ENCODE measurements at places on chromosomes 16 and 17.

GRCh38 chr16:88999457-89000206 is 22.6 kb upstream of the CBFA2T3 start:
- no peak for DNase-seq

GRCh38 chr16:15597822-15598647 is 44.9 kb downstream of the MARF1 start:
- DNase-seq: no peak

- DNase-seq: no peak
These were observed 16.2 kb upstream of the ASGR2 start for GRCh38 chr17:7130621-7131422.

- DNase-seq: no peak
These were observed 27.5 kb downstream of the TOM1L2 start for GRCh38 chr17:17944743-17945142.

- no peak for DNase-seq
These were observed 986 bp downstream of the FA2H start for GRCh38 chr16:74773446-74774222.
